ENCODE measurements at places on chromosomes 1 and 21.
A peak's percentile ranks its signal among the peaks of the same experiment; 100 is the strongest.

DNA sequence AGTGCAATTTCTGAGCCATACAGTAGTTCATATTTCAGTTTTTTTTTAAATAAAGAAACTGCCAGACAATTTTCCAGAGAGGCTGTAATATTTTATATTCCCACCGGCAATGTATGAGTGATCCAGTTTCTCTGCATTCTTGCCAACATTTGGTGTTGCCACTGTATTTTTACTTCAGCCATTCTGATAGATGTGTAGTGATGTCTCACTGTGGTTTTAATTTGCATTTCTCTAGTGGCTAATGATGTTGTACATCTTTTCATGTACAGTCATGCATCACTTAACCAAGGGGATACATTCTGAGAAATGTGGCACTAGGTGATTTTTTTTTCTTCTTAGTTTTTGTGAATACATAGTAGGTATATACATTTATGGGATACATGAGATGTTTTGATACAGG, 99.6 kb downstream of the CENPF start:
- H3K4me3 ChIP-seq, result no peak overlapping the region
- no peaks in the 10 kb centered on the region for H3K36me3 ChIP-seq
- H3K4me1 ChIP-seq, result no peaks in the 10 kb centered on the region
- H3K27me3 ChIP-seq, result no peaks in the 10 kb centered on the region
- DNase-seq, result no peak
- no peak overlapping the region for H3K27ac ChIP-seq

DNA sequence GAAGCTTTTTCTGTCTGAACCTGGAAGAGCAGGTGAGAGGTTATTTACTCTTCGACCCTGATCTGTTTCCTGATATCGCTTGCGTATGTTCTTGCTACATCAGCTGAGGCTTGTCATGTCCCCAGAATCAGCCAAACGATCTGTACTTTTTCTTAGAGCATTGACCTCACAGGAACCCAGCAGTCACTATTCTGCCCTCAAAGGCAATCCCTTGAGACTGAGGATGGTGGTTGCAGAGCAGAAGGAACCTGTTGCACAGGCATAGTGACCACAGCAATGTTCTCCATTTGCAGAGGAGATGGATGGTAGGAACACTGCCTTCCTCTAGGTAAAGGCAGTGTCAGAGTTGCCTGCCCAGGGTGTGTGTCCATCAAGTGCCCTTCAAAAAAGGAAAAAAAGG, 11.3 kb upstream of the LACTBL1 start:
- H3K27me3 ChIP-seq, result no peaks in the 10 kb centered on the region
- H3K4me3 ChIP-seq, result no peak overlapping the region
- H3K27ac ChIP-seq, result no peak overlapping the region

GRCh38 chr1:217673387-217673786, 42.2 kb downstream of the SPATA17 start:
- H3K4me1 ChIP-seq, result no peaks in the 10 kb centered on the region
- no peak overlapping the region for H3K27ac ChIP-seq
- no peaks in the 10 kb centered on the region for H3K27me3 ChIP-seq
- no peak for DNase-seq
- no peaks in the 10 kb centered on the region for H3K36me3 ChIP-seq

- no peaks in the 10 kb centered on the region for H3K27me3 ChIP-seq
- DNase-seq, result no peak
- H3K27ac ChIP-seq, result no peak overlapping the region
- H3K36me3 ChIP-seq, result no peaks in the 10 kb centered on the region
- no peak overlapping the region for H3K4me3 ChIP-seq
Measured at GRCh38 chr1:20847611-20848080, 60.5 kb upstream of the HP1BP3 start.

DNA sequence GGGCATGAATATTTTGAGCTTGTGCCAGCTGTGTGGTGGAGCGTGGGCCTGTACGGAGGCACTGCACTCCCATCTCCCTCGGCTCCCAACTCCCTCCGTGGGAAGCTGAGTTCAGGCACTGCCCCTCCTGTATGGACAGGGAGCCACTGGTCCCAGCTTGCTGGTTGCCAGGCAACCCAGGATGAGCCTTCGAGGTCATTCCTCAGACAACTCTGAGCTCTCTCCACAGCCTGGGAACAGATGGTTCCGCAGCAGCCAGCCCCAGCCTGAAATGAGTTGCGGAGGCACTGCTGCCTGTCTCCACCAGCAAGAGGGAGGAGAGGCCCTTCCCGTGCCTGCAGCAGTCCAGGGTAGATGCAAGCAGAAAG, 58.4 kb upstream of the TENT5B start:
- DNase-seq, result no peak
- H3K4me1 ChIP-seq, result no peaks in the 10 kb centered on the region
- no peak overlapping the region for H3K27ac ChIP-seq
- no peaks in the 10 kb centered on the region for H3K36me3 ChIP-seq
- H3K4me3 ChIP-seq, result no peak overlapping the region

DNA sequence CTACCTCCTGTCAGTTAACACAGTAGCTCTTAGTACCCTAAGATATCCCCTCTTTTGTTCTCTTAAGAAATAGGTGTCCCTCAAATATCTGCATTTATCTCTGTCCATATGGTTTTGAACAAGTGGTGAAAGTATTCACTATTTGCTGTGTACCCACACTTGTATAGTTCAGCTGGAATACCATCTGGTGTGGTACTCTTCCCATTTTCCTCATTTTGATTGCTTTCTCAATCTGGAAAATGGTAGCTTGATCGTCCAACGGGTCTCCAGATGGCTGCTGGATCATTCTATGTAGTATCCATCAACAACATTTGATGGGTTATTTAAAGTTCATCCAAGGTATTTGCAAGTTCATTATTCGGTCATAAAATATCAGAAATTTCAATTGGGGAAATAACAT, 100.3 kb upstream of the DPYD start:
- no peaks in the 10 kb centered on the region for H3K4me1 ChIP-seq
- H3K36me3 ChIP-seq, result no peaks in the 10 kb centered on the region
- no peak for DNase-seq
- no peak overlapping the region for H3K4me3 ChIP-seq

DNA sequence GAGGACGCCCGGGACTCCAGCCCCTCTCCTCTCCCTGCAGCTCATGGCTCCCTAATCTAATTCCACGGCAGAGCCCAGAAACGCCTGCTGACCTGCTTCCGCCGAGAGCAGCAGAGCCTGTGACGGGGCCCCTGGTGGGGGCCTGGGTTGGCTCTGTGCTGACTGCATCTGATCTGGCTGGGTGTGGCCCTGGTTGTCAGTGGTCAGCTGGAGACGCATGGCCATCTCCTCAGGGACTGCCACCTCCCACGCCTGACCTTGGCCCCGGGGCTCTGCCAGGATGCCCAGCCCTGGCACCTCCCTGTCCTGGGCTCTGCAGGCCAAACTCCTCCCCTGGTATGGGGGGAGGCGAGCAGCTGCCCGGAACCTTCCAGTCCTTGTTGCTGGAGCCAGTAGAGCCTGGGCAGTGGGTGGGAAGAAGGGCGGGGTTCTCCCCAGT, 1.1 kb upstream of the PLCH2 start:
- no peak overlapping the region for H3K4me3 ChIP-seq

- no peaks in the 10 kb centered on the region for H3K27me3 ChIP-seq
- no peak for DNase-seq
- H3K36me3 ChIP-seq, result no peaks in the 10 kb centered on the region
- H3K4me1 ChIP-seq, result no peaks in the 10 kb centered on the region
- peak overlapping the region; percentile 39 for H3K27ac ChIP-seq
Measured at GRCh38 chr1:247110627-247111258, 6.6 kb upstream of the ZNF669 start.

- no peak overlapping the region for H3K27ac ChIP-seq
- H3K4me3 ChIP-seq, result no peak overlapping the region
- no peak for DNase-seq
- no peaks in the 10 kb centered on the region for H3K4me1 ChIP-seq
Measured at GRCh38 chr1:55726994-55727393, 511.8 kb upstream of the USP24 start.

- peaks cover 11% of the 10 kb centered on the region for H3K4me1 ChIP-seq
- peak overlapping the region; percentile 37 for H3K4me3 ChIP-seq
- no peaks in the 10 kb centered on the region for H3K27me3 ChIP-seq
- no peak for DNase-seq
- H3K36me3 ChIP-seq, result no peaks in the 10 kb centered on the region
Measured at GRCh38 chr1:11479375-11479979, 522 bp downstream of the DISP3 start.

DNA sequence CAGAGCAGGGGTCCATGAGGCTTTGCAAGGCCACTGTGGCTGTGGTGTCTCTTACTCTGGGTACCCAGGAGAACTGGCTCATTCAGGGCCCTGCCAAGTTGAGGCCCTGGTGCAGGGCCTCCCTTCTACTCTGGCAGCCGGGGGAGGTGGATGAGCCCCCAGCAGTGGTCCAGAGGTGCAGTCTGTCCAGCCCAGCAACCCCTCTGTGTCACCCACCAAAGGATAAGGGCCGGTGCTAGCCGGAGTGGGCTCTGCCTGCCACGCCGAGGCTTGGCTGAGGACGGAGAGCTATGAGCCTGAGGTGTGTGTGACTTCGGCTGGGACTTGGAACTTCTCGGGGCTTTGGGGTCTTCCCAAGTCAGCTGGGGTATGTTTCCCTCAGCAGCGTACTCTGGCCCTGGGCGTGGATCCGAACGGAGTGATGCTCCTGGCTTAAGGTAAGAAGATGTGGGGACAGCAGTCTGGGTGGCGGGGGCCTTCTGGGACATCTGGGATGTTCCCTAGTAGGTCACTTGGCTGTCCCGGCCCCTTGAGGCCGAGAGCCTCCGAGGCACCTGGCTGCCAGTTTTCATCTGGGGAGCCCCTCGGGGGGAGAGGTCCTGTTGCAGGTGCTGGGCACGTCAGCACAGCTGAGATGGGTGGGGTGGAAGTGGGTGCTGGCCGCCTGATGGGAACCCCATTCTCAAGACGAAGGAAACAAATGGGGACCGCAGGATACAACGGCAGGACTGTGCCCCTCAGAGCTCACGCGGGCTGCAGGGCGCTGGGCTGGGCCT, 25.9 kb downstream of the RUNX3 start:
- peak; percentile 40 for DNase-seq
- H3K4me1 ChIP-seq, result no peaks in the 10 kb centered on the region
- no peak overlapping the region for H3K4me3 ChIP-seq

- H3K4me1 ChIP-seq, result no peaks in the 10 kb centered on the region
- DNase-seq, result peak; percentile 70
- no peaks in the 10 kb centered on the region for H3K36me3 ChIP-seq
- H3K27ac ChIP-seq, result peak overlapping the region; percentile 88
- H3K27me3 ChIP-seq, result no peaks in the 10 kb centered on the region
- H3K4me3 ChIP-seq, result peak overlapping the region; percentile 66
Measured at GRCh38 chr1:165235155-165235776, 121.2 kb downstream of the LMX1A start.
